ENCODE measurements at places on chromosomes 5 and 9. TPM values are rescaled to one million over a fixed set of nuclear protein-coding genes. Genes with fewer than 3 reads are reported as not detected.

- H3K36me3 ChIP-seq, result no peaks in the 10 kb centered on the region
- peaks cover 20% of the 10 kb centered on the region for H3K4me1 ChIP-seq
- H3K4me3 ChIP-seq, result no peak overlapping the region
These were observed 20.1 kb downstream of the PTCH1 start for GRCh38 chr9:95496687-95497086.

DNA sequence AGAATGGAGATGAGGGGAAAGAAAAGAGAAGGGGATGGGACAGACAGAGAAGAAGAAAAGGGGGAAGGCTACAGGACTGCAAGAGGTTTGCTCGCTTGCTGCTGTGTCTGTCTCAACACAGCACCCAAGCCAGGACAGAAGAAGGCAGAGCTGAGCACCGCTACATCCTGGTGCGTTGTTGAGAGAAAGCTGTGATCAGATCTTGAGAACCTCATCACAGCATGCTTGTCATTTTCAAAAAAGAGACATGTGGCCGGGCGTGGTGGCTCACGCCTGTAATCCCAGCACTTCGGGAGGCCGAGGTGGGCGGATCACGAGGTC is 110.9 kb downstream of the NXNL2 start:
- no peak overlapping the region for H3K4me3 ChIP-seq
- no peaks in the 10 kb centered on the region for H3K4me1 ChIP-seq
- H3K27ac ChIP-seq, result no peak overlapping the region
- no peaks in the 10 kb centered on the region for H3K27me3 ChIP-seq
- no peaks in the 10 kb centered on the region for H3K36me3 ChIP-seq
- no peak for DNase-seq

DNA sequence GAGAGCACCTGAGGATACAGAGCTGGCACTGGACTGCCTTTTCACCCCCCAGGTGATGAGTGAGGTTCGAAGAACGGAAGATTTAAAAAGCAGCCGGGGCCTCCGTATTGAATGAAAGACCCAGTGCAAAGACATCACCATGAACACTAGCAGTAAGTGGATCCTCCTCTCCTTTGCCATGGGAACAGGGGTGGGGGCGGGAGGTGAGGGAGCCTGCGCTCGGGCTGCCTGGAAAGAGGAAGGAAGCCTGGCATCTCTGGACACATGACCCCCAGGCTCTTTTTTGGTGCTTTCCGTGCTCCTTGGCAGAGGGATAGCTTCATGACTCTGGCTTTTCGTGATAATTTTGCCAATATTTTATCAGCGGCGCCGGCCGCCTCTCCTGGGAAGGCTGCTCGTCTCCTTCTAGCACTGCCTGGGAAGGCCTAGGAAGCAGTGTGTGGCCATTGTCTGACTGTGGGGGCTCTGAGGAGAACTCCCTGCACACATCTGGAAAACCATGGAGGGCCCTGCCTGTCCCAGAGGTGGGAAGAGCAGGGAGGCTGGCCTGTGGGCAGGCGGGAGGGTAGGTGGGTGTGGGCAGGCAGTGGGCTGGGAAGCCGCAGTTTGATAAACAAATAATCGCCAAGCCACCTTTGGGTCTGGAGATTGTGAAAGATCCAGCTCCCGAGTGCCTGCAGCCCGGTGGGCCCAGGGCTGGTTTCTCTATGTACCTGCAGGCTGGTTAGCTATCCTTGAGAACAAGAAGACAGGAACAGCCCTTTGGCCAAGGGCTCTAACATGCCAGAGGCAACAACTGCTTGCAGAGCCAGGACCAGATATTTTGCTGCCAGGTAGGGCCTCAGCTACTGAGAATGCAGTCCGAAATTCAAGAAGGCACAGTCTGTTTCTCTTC is 911 bp downstream of the ABLIM3 start:
- H3K4me3 ChIP-seq, result no peak overlapping the region
- H3K27me3 ChIP-seq, result peaks cover 25% of the 10 kb centered on the region
- H3K36me3 ChIP-seq, result no peaks in the 10 kb centered on the region

DNA sequence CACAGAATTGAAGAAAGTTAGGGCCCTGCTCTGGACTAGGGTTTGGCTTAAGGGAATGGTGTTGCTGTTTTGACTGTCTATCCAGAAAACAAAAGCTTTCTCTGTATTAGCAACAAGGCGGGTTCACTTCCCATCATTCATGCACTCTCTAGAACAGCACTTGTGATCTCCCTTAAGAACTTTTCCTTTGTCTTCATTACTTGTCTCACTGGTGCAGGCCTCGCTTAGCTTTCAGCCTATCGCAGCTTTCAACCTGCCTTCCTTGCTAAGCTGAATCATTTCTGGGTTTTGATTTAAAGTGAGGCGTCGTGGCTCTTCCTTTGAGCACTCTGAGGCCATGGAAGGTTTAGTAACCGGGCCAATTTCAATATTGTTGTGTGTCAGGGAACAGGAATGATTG is 35.2 kb upstream of the LPCAT1 start:
- no peaks in the 10 kb centered on the region for H3K36me3 ChIP-seq
- no peak for DNase-seq
- no peaks in the 10 kb centered on the region for H3K27me3 ChIP-seq
- H3K4me1 ChIP-seq, result no peaks in the 10 kb centered on the region
- H3K27ac ChIP-seq, result no peak overlapping the region

FABP6 gene
- not detected for polyA plus RNA-seq

- no peak for DNase-seq
- H3K27ac ChIP-seq, result no peak overlapping the region
- H3K4me3 ChIP-seq, result no peak overlapping the region
- no peaks in the 10 kb centered on the region for H3K36me3 ChIP-seq
These were observed 250.5 kb downstream of the BNC2 start for GRCh38 chr9:16619914-16620520.

WHRN gene
- 19.4 TPM for polyA plus RNA-seq

PCDHB4 gene
- polyA plus RNA-seq, result not detected

- no peak overlapping the region for H3K4me3 ChIP-seq
- H3K4me1 ChIP-seq, result no peaks in the 10 kb centered on the region
- H3K27ac ChIP-seq, result no peak overlapping the region
- H3K36me3 ChIP-seq, result no peaks in the 10 kb centered on the region
- DNase-seq, result no peak
- no peaks in the 10 kb centered on the region for H3K27me3 ChIP-seq
These were observed 1013.6 kb downstream of the CDH9 start for GRCh38 chr5:26024774-26025173.

DNA sequence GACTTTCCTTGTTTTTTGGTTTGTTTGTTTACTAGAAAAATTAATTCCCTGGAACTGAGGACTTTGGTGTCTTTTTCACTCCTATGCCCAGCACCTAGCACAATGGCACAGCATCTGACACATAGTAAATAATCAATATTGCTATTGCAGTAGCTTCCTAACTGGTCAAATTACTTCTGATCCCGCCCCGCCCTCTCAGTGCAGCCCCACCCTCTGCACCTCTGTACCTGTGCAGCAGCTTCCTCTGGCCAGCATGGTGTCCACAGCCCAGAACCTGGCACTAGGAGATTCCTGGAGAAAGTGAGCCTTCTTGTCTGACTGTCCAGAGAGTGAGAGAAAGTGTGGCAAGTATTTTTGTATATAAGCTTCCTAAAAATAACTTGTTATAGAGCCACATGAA is 343.2 kb downstream of the ZNF608 start:
- H3K27me3 ChIP-seq, result peaks cover 3% of the 10 kb centered on the region
- H3K4me3 ChIP-seq, result no peak overlapping the region
- peaks cover 12% of the 10 kb centered on the region for H3K4me1 ChIP-seq

DNA sequence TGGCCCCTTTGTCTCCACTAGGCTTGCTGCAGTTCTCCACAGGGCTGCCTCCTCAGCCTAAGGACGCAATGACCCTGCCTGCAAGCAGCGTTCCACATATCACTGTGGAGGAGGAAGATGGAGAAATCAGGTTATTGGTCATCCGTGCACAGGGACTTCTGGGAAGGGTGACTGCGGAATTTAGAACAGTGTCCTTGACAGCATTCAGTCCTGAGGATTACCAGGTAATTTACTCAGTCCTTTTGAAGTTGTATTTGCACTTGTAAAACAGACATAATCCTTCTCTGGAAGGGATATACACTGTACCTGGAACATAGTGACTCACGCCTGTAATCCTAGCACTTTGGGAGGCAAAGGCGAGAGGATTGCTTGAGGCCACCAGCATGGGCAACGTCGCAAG is 116.6 kb downstream of the ADGRV1 start:
- H3K4me3 ChIP-seq, result no peak overlapping the region
- no peaks in the 10 kb centered on the region for H3K36me3 ChIP-seq
- H3K27me3 ChIP-seq, result no peaks in the 10 kb centered on the region

DNA sequence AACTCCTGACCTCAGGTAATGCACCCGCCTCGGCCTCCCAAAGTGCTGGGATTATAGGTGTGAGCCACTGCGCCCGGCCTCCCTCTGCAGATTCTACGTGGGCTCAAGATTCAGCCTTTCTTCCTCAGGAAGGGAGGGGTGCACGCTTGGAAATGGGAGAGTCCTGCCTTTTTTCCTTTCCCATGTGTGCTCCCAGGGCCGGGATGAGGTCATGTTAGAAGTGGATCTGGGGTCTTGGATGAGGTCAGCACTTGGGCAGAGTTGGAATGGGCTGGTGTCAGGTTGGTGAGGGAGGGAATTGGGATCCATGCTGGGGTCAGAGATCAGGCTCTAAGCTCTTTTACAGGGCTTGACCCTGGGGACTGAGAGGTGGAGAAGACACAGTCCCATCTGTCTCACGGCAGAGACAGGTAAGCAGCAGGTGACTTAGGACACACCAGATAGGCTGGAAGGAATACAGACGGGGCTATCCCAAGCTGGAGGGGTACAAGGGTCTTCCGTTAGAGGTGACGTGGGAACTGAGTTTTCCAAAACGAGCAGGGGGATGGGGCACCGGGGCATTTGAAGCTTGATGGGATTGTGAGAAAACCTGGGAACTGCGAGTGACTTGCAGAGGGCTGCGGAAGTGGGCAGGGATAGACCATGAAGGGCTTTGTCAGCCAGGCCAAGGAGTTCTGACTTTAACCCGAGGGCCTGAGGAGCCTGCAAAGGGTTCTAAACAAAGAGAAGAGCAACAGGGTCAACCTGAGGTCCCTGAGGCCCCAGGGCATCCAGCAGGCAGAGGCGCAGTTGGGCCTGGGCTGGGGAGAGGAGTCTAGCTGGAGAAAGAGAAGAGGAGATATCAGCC is 1.8 kb upstream of the AQP7 start:
- H3K4me1 ChIP-seq, result no peaks in the 10 kb centered on the region
- no peaks in the 10 kb centered on the region for H3K36me3 ChIP-seq
- H3K4me3 ChIP-seq, result no peak overlapping the region
- DNase-seq, result no peak
- H3K27me3 ChIP-seq, result no peaks in the 10 kb centered on the region

OCLN gene
- 5.6 TPM for polyA plus RNA-seq
